Nucleus accumbens (tissue), 56 donors: ENCODE measurements at places on chromosomes 1 and 21.

- DNase-seq, result no peak
These were observed 26.5 kb downstream of the SCCPDH start for GRCh38 chr1:246750752-246751151.

DNA sequence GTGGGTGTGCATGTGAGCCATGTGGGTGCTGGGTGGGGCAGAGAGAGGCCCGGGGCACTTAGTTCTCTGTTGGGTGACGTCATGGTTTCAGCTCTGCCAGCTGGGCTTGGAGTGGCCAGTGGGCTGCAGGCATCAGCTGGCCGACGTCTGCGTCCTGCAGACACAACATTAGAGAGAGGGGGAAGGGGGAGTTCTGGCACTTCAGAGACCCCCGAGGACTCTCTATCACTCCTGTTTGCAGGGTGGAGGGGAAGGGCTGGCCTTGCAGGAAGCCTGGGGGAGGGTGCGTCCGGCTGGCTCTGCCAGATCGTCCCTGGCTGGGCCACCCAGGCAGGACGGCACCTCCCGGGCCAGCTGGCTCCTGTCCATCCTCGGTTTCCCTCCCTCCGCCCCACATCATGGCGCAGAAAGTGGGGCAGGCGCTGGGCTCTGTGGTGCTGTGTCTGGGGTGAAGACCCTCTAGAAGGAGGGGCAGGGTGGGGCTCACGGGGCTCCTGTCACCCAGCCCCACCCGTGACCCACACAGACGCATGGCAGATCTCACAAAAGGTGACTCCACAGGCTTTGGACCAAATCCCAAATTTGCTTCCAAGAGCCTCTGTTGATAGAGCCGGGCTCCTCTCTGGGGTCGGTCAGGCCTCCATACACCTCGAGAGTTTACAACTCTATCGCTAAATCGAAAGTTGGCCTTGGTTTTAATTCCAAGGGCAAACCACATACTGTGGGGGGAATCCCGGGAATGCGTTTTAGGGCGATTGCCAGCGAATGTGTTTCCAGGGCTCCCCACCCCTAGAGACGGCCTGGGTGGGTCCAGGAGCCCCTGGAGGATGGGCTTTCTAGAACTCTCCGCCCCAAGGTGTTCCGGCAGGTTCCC lies 73.4 kb upstream of the TTC34 start:
- DNase-seq, result no peak

DNA sequence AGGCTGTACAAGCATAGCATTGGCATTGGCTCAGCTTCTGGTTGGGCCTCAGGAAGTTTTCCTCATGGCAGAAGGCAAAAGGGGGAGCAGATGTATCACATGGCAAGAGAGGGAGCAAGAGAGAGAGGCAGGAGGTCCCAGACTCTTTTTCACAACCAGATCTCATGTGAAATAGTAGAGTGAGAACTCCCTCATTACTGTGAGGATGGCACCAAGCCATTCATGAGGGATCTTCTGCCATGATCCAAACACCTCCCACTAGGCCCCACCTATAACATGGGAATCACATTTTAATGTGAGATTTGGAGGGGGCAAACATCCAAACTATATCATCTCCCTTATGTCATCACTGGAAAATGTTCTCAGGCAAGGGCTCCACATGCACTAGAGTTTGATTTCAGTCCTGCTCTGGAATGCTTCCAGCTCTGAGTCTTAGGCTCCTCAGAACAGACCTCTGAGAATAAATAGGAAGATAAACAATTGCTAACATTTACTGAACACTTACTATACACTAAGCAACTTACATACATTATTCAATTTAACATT lies 39.4 kb upstream of the VTCN1 start:
- DNase-seq, result no peak

DNA sequence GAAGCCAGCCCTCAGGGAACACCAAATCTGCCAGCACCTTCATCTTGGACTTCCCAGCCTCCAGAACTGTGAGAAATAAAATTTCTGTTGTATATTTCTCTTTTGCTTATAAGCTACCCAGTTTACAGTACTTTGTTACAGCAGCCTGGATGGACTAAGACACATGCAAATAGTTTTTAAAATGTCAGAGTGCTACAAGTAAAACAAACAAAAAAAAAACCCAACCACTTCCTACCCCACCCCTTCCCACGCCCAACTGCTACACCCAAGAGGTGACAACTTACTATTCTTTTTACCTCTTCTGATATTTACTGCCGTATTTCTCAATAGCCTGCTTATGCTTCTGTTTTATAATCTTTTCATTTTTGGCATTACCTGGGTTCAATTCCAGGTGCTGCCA lies 8.6 kb upstream of the SPSB1 start:
- no peak for DNase-seq

DNA sequence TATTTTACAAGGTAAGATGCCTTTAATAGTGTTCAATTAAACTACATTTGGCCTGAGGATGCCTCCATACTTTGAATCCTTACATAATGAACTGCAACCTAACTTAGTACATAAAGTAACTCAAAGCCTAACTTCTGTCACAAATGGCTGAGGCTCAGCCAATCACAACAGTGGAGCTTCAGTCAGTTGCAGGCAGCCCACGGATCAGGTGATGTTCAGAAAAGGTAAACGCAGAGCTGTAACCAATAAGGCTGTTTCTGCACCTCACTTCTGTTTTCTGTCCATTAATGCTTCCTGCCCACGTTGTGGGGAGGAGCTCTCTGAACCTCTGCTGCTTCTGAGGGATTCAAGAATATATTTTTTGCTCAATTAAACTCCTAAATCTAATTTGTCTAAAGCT lies 94.8 kb upstream of the KIAA0040 start:
- no peak for DNase-seq
